Common myeloid progenitor, CD34-positive (primary cell): ENCODE measurements at places on chromosomes 3 and 15.

- no peak overlapping the region for H3K27ac ChIP-seq
- peaks cover 28% of the 10 kb centered on the region for H3K4me1 ChIP-seq
- DNase-seq: no peak
- H3K27me3 ChIP-seq: no peaks in the 10 kb centered on the region
- peaks cover 9% of the 10 kb centered on the region for H3K36me3 ChIP-seq
Observed at GRCh38 chr15:89112341-89112971, 24.2 kb downstream of the ABHD2 start.

DNA sequence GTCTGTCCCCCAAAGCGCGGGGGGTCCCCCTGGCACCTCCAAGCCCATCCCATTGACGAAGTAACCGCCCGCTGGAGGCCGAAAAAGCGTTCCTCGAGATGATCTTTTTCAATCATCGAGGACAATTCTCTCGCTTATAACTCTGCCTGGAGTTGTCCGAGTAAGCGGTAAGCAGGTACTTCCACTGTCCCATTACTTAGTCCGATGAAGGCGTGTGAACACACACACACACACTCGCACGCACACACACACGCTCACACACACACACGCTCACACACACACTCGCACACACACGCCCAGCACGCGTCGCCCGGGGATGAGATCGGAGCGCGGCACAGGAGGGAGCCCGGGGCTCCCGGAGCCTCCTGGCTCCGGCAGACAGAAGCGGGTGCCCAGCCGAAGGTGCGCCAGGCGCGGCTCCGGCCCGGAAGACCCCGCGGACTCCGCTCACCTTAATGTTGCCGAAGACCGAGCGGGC lies 430 bp downstream of the SLCO2A1 start:
- peaks cover 46% of the 10 kb centered on the region for H3K27me3 ChIP-seq
- peaks cover 12% of the 10 kb centered on the region for H3K4me1 ChIP-seq
- DNase-seq: peak; percentile 53
- no peak overlapping the region for H3K27ac ChIP-seq

DNA sequence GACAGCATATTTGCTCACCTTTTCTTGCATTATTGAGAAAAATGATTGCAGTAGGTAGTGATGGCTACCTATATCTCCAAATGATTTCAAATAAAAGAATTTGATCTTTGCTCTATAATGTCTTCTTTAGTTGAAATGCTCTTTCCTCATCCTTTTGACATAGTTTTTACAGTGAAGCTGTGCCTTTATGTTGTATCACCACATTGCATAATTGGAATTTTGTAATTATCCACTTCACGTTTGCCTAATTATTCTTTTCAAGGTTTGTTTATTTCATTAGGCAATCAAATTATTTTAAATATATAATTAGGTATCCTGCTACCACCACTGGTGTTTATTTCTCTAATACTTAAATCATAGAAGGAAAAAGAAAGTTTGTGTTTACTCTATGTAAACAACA lies 21.3 kb upstream of the P2RY13 start:
- no peak for DNase-seq
- no peak overlapping the region for H3K27ac ChIP-seq
- H3K4me3 ChIP-seq: no peak overlapping the region
- peaks cover 4% of the 10 kb centered on the region for H3K36me3 ChIP-seq

DNA sequence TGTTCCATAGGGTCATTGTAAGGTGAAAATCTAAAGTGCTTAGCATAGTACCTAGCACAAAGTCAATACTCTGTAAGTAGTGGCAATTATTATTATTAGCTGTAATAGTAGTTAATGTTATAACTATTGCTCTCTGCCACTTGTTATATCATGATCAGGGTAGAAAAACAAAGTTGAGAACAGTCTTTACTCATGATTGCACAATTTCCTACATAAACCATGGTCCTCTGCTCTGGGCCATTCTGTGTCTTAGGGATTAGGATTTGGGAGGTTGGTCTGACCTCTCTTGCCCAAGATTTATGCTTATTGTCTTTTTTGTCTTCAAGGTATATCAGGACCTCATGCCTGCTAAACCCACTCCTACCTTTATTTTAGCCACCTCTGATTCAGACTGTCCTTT lies 4.3 kb upstream of the LRRC58 start:
- no peak for DNase-seq
- no peaks in the 10 kb centered on the region for H3K27me3 ChIP-seq
- no peak overlapping the region for H3K4me3 ChIP-seq
- no peak overlapping the region for H3K27ac ChIP-seq
- H3K36me3 ChIP-seq: no peaks in the 10 kb centered on the region

GRCh38 chr3:150407808-150408220 lies 284 bp upstream of the TSC22D2 start:
- H3K36me3 ChIP-seq: no peaks in the 10 kb centered on the region
- peak overlapping the region; percentile 97 for H3K27ac ChIP-seq
- H3K4me3 ChIP-seq: peak overlapping the region; percentile 96
- peaks cover 20% of the 10 kb centered on the region for H3K4me1 ChIP-seq

DNA sequence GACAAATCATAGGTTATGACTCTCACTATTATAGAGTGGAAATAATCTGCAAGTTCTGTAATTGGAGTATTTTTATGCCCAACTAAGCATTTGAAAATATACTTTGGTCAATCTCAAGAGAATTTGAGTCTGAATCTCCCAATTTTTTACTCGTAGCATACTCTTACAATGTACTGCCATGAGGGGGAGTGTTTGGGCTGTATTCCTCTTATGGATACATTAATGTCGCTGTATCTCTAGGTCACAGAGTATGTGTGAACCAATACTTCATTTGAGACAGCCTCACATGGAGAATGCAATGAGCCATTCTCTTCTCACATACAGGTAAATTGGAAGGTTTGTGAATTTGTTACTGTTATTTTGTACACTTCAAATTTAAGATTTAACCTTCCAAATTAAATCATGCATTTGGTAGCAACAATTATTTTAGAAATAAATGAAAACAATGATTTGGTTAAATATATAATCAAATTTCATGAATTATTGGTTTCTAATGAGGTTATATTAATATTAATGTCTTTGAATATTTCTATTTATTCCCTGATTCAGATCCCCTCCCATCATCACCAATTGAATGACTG lies 5.5 kb upstream of the CD200 start:
- H3K27ac ChIP-seq: no peak overlapping the region
- H3K36me3 ChIP-seq: no peaks in the 10 kb centered on the region
- no peak overlapping the region for H3K4me3 ChIP-seq

- no peaks in the 10 kb centered on the region for H3K4me1 ChIP-seq
- H3K27me3 ChIP-seq: no peaks in the 10 kb centered on the region
- H3K4me3 ChIP-seq: no peak overlapping the region
- H3K27ac ChIP-seq: no peak overlapping the region
- no peak for DNase-seq
Observed at GRCh38 chr3:22959593-22959992, 243.5 kb upstream of the UBE2E2 start.

- H3K27ac ChIP-seq: no peak overlapping the region
- no peaks in the 10 kb centered on the region for H3K36me3 ChIP-seq
- no peak overlapping the region for H3K4me3 ChIP-seq
- no peak for DNase-seq
Observed at GRCh38 chr15:85397926-85398325, 17.5 kb downstream of the AKAP13 start.

DNA sequence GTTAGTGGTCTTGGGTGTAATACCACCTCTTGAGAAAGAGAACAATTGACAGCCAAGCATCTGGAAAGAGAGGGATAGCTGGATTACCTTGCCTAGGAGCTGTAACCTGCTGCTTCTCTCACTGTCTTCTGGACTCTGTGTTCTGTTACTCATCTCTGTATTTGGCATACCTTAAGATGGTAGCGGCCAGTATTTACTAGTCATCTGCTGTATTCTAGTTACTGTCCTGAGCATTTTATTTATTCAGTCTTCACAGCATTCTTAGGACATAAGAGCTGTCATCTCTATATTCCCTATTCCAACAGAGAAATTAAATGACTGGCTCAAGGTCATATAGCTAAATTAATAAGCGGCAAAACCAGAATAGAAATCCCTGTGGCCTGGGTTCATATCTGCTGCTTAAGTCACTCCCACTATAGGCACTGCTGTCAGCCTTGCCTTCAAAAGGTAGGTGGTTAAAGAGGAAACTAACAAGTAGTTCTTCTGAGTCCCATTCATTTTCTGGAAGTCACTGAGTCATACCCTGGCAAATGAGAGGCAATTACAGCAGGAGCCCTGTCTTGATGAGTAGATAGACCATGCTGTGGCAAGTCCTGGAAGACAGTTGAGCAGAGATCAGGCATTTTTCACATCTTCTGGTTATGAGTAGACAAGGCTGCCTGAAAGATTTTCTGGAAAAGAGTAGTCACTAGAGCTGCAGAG lies 68.2 kb downstream of the RAB7A start:
- peak overlapping the region; percentile 35 for H3K27ac ChIP-seq
- H3K27me3 ChIP-seq: no peaks in the 10 kb centered on the region
- peaks cover 33% of the 10 kb centered on the region for H3K36me3 ChIP-seq
- DNase-seq: peak; percentile 77
- peaks cover 48% of the 10 kb centered on the region for H3K4me1 ChIP-seq

DNA sequence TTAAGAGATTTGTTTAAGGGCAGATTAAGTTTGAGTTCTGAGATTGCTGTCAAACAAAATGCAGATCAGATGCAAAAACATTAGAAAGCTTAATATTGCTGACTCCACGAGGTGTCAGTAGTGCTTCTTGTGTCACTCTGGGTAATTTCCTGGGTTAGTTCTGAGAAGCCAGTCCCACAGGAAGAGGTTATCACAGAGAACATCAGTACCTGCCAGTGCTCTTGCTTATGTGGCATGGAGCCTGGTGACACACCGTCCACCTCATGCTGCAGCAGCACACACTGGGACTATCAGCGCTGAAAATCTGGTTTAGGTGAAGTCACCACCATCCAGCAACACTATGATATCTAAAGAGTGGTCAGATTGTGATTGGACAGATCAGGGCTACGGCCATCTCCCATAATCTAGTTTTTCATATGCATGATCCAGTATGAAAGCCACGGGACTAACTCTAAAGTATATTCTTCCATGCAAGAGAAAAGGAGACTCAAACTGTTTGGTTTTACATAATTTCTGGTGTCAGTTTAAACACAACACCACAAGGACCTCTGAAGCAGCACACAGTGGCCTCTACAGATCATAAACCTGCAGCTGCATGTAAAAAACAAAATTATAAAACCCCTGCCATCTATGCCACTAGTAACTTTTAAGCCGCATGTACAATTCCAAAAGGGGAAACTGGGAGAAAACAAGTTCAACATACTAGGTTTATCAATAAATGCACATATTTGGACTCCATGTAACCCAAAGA lies 36.1 kb upstream of the MYO5C start:
- H3K27me3 ChIP-seq: no peaks in the 10 kb centered on the region
- peaks cover 6% of the 10 kb centered on the region for H3K4me1 ChIP-seq
- peak; percentile 82 for DNase-seq
- H3K27ac ChIP-seq: no peak overlapping the region
- no peak overlapping the region for H3K4me3 ChIP-seq

DNA sequence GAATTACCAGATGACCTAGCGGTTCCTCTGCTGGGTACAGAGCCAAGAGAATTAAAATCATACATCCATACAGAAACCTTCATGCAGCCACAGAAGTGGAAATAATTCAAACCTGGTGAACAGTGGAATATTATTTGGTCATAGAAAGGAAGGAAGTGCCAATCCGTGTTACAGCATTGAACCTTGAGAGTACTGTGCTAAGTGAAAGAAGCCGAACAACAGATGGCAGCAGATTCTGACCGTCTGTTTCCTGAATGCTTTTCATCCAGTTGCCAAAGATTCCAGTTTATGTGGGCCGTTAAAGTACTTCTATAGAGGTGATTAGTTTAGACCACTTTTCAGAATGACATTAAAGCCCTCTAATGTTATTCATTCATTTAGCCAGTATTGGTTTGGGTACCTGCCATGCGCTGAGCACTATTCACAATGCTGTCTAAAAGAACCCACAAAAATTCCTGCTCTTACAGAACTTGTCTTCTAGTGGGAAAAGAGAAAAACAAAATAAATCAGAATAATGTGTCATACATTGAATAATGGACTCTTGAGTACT lies 45.8 kb upstream of the SENP5 start:
- H3K4me1 ChIP-seq: no peaks in the 10 kb centered on the region
- H3K36me3 ChIP-seq: peaks cover 27% of the 10 kb centered on the region
- H3K27me3 ChIP-seq: no peaks in the 10 kb centered on the region
- no peak for DNase-seq
- H3K4me3 ChIP-seq: no peak overlapping the region

DNA sequence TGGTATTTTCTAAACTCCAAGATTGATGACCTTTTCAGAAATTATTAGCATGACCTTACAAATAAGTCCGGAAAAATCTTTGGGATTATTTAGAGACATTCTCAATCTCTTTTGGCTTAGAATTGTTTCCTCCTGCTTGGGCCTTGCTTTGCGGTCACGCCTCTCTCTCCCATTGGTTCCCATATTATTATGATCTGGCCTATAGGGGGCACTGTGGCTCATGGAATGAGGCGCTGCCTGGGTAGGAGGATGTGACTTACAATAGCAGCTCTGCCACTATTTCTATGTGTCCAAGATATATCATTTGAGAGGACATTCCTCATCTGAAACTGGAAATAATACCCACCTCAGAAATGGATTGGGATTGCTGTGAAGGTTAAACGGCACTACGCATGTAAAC lies 464.9 kb downstream of the MFSD1 start:
- peaks cover 3% of the 10 kb centered on the region for H3K4me1 ChIP-seq
- H3K27ac ChIP-seq: no peak overlapping the region
- H3K36me3 ChIP-seq: no peaks in the 10 kb centered on the region
- H3K4me3 ChIP-seq: no peak overlapping the region
- DNase-seq: peak; percentile 30

DNA sequence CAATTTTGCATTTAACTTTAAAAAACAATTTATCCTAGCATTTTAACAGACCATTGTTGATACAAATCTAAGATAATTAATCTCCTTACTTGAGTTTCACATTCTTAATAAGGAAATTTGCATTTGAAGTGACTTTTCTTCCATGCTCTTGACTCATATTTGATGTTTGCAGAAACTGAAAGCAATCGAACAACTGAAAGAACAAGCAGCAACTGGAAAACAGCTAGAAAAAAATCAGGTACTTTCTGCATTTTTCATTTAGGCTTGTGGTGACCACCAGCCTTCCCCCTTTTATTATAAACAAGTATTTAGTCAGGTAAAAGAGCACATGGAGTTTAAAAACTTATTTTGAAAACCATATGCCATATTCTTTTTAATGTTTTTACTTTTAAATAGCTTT lies 20.1 kb upstream of the SELENOT start:
- no peaks in the 10 kb centered on the region for H3K27me3 ChIP-seq
- peaks cover 63% of the 10 kb centered on the region for H3K36me3 ChIP-seq
- no peak overlapping the region for H3K27ac ChIP-seq

GRCh38 chr3:3893590-3893989 lies 94.4 kb downstream of the LRRN1 start:
- H3K4me3 ChIP-seq: no peak overlapping the region
- no peaks in the 10 kb centered on the region for H3K27me3 ChIP-seq
- no peak overlapping the region for H3K27ac ChIP-seq
- no peaks in the 10 kb centered on the region for H3K4me1 ChIP-seq
- no peaks in the 10 kb centered on the region for H3K36me3 ChIP-seq
- DNase-seq: peak; percentile 74

GRCh38 chr3:106004826-106005225 lies 136.0 kb upstream of the CBLB start:
- H3K27ac ChIP-seq: no peak overlapping the region
- H3K4me1 ChIP-seq: no peaks in the 10 kb centered on the region
- no peaks in the 10 kb centered on the region for H3K36me3 ChIP-seq
- no peak for DNase-seq
- no peak overlapping the region for H3K4me3 ChIP-seq
- no peaks in the 10 kb centered on the region for H3K27me3 ChIP-seq

- peaks cover 13% of the 10 kb centered on the region for H3K36me3 ChIP-seq
- H3K4me1 ChIP-seq: peaks cover 26% of the 10 kb centered on the region
- H3K27me3 ChIP-seq: no peaks in the 10 kb centered on the region
Observed at GRCh38 chr15:44535523-44536301, 1.2 kb upstream of the EIF3J start.

- no peaks in the 10 kb centered on the region for H3K36me3 ChIP-seq
- H3K4me3 ChIP-seq: no peak overlapping the region
- H3K27me3 ChIP-seq: no peaks in the 10 kb centered on the region
- DNase-seq: no peak
Observed at GRCh38 chr3:99909714-99910495, 92.2 kb downstream of the CMSS1 start.
